ENCODE measurements at places on chromosomes 1 and 21.

DNA sequence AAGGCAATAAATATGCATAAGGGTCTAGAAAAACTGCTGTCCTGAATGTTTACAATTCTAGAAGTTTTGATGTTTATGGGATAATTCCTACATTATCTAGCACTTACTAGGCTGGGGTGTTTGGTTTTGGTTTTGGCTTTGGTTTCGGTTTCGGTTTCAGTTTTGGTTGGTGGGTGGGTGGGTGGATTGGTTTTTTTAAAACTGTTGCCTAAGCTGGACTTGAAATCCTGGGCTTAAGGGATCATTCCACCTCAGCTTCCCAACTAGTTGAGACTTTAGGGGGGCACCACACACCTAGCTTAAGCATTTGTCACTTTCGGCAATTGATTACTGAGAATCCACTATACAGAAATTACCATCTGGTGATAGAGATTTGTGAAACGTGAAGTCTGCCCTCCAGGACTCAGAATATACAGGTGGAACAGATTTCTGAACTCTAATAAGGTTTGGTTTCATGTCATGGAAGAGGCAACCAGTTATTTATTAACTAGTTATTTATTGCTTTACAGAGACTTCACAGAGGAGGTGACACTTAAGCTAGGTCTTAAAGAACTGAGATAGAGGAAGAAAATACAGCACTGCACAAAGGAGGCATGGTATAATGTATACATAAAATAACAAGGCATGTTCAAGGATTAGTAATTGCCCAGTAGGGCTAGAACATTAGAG is 69.6 kb downstream of the PIK3R3 start:
- DNase-seq = no peak

- DNase-seq = no peak
Observed at GRCh38 chr1:91526496-91526895, 25.8 kb downstream of the CDC7 start.

DNA sequence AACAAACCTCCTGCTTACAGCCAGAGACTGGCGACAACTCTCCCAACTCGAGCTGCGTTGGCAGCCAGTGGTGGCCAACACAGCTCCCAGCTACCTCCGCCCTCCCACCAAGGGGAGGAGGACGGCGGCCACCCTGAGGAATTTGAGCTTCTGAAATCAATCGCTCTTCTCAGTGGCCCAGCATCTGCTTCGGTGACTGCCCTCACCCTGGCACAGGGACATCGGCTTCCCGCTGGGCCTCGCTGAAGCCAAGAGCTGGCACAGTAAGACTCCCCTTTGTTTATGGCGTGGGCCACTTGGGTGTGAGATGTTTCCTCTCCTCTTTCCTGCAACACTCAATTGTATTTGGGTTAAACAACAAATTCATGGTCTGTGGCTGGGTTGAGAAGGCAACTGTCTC is 136.2 kb downstream of the ZBTB18 start:
- DNase-seq = no peak

DNA sequence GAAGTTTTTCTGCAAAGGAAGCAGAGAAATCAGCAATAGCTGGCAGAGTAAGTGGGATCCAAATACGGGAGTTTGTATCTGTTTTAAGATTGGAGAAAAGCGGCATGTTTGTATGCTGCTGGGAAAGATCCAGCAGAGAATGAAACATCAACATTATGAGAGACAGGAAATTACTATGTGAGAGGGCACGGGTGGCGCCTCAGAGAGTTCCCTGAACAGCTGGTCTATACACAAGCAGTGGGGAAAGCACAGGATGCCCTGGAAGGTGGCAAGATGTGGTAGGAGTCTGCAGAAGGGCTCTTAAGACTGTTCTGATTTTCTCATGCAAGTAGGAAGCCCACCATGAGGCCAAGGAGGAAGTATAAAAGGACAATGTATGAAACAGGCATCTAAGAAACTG is 130.4 kb downstream of the RERE start:
- no peak for DNase-seq

DNA sequence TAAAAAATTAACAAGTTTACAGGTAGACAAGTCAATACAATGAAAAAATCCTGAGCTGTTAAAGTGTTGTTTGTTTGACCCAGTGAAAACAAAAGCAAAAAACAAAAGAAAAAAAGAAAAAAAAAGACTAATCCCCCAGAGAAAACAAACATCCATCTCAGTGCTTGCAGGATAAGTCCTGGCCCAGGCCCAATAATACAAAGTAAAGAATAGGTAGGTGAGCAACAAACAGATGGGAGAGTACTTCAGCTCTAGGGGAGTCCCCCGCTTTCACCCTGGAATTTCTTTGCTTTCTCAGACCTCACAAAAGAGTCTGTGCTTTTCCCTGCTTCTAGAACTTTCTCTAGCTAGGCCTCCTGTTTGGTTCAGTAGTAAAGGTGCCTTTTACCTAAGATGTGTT is 70.3 kb downstream of the ABCA4 start:
- no peak for DNase-seq

DNA sequence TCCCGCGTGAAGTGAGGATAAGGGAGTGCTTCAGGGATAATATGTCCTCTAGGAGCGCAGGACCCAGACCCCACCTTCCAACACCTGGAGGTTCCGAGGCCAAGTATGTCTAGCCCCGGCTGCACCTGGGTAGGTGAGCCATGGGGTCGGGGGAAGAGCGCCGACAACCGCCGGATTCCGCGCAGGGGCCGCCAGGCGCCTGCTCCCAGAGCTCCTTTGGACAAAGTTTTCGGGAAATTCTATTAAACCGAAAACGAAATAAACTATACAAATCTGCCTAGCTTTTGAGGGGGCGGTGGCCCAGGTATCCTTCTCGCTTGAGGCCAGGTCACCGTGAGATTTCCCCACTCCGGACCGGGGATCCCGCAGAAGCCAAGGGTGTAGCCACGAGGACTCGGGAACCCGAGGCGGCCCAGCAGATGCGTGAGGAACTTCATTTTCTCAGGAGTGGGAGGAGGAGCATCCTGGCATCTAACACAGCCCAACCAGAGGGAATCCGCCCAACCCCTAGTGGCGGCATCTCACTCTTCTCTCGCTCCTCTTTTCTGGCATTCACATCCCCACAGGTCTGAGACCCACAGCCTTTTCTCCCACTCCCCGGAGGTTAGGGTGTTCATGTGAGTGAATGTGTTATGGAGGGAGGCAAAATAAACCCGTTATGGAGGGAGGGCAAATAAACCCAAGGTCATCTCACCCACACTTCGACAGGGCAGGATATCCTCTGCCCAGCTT is 2.3 kb upstream of the DMRTA2 start:
- no peak for DNase-seq

DNA sequence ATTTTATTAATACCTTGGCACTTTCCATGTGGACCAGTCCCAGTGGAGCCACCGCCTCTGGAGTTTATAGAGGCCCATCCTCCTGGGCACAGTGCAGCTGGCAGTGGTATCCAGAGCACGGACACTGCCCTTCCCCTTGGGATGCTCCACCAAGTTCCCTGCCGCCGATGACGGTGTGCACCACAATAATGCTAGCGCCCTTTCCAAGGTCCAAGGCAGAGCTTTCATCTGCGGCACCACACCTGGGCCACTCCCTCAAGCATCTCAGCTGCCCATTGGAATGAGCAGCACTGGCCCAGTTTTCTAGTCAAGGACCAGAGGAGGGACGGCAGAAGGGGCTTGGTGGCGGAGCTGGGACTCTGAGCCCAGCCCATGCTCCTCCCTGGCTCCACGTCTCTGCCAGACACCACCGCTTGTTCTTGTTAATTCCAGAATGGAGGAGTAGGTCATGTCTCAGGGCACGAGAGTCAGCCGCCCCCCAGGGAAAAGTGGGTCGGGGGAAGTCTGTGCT is 24.5 kb downstream of the SIM2 start:
- no peak for DNase-seq

DNA sequence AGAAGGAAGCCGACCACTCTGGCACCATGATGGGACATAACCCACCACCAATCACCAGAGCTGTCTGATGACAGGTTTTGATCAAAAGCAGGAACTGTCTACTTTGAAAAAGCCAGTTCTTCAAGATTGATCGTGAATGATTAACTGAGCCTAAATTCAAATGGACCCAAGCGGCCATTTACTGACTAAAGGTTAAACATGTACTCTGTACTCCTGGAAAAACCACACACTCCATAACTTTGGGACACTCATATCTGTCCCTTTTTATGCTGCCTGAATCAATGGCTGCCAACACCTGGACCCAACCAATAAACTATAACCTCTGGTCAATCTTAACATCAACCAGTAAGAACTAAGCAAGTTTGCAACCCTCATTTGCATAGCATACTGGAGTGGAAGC is 206.6 kb downstream of the URB2 start:
- no peak for DNase-seq

DNA sequence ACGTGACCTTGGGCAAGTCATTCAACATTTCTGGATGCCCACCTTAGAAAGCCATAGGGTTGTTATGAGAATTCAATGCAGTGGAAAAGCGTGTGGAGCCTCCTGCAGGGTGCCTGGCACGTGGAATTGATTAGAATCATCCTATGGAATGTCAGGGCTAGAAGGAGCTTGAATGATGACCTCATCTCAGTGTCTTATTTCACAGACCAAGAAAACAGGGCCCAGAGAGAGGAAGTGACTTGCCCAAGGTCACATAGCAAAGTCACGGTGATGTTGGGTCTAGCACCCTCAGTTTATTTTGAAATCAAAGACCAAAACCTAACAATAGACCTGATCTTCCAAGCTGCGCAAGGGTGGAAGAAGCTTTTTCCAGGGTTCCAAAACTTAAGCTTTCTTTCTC is 6.0 kb downstream of the TRABD2B start:
- DNase-seq = no peak

GRCh38 chr1:147745271-147745670 is 15.1 kb downstream of the GJA5 start:
- DNase-seq = no peak

DNA sequence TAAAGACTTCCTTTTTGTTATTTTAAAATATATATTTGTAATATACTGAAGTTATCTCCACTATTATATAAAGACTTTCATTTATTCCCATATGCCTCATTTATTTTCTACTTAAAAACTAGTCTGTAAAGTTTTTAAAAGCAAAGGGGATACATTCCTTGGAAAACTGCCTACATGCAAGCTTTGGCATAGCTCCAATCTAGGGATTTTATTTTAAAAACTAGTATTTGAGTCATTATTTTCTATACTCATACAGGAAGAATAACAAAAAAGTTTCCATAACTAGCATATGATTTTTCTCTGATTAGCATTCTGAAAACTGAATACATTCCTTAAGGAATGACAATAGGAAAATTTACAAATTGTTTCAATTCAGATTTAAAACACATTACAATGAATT is 88.9 kb downstream of the COL24A1 start:
- DNase-seq = no peak

GRCh38 chr1:84918726-84919336 is 25.8 kb upstream of the LPAR3 start:
- no peak for DNase-seq

GRCh38 chr1:227632325-227632724 is 69.0 kb downstream of the ZNF678 start:
- no peak for DNase-seq

DNA sequence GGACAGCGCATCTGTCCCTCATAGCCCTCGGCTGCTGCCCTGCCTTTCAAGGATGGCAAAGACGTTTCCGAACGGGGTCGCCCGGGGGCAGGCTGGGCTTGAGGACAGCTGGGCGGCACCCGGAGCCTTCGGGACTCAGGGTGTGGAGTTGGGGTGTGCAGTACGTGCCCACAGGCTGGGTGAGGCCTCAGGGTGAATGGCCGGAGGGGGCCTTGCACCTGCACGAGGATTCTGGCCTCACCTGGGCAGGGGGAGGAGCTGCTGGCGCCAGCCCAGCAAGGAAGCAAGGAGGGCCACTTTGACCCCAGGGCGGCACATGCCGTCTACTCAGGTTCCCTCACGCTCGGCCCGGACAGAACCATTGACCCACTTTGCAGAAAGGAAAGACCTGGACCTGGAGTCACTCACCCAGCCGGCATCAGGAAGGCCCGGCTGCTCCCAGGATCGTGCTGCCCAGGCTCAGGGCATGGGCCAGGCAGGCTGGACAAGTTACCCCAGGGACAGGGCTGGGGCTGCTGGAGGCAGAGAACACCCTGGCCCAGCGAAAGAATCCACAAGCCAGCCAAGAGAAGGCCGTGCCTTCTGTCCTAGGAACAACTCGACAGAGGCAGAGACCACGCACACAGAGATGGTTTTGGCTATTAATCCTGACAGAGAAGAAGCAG is 65.1 kb upstream of the TTC34 start:
- no peak for DNase-seq

DNA sequence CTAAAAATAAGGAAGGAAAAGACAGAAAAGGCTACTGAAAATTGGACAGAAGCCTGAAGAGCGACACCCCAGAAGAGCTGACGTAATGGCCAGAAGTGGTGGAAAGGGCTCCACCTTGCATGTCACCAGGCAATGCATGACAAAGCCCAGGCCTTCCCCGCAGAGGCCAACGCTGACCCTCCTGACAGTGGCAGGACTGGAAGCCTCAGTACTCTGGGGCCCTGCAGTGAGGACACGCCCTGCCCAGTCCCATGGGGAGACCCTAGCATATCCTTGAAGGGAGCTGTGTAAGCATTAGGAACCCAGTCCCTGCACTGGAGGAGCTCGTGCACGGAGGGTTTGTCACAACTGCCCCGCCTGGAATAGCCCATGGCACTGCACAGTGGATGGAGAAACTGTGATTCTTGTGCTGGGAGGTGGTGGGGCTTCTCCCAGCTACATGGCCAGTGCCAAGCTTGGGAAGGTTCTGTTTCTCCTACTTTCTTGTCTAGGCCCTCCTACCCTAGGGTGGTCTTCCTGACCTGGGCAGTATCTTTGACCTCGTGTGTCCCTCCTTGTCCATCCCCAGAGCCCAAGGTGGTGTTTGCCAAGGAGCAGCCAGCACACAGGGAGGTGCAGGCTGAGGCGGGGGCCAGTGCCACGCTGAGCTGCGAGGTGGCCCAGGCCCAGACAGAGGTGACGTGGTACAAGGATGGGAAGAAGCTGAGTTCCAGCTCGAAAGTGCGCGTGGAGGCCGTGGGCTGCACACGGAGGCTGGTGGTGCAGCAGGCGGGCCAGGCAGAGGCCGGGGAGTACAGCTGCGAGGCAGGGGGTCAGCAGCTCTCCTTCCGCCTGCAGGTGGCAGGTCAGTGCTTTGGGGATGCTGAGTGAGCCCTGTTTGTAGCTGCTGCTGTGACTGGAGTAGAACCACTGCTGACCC is 60.4 kb downstream of the OBSCN start:
- DNase-seq = no peak

GRCh38 chr1:65056234-65056633 is 89.9 kb upstream of the JAK1 start:
- DNase-seq = no peak

GRCh38 chr1:16009030-16009460 is 5.0 kb downstream of the SRARP start:
- DNase-seq = peak; percentile 80

Data from right lobe of liver (tissue), 6 donors.